ELR (cell line): ENCODE measurements at places on chromosomes 4 and X.

GRCh38 chrX:66676990-66677389 lies 38.1 kb upstream of the EDA2R start:
- DNase-seq: peak; percentile 81

GRCh38 chrX:39196192-39197102 lies 395.2 kb downstream of the MID1IP1 start:
- peak; percentile 24 for DNase-seq

GRCh38 chrX:54994668-54995351 lies 822 bp upstream of the PFKFB1 start:
- no peak for DNase-seq

DNA sequence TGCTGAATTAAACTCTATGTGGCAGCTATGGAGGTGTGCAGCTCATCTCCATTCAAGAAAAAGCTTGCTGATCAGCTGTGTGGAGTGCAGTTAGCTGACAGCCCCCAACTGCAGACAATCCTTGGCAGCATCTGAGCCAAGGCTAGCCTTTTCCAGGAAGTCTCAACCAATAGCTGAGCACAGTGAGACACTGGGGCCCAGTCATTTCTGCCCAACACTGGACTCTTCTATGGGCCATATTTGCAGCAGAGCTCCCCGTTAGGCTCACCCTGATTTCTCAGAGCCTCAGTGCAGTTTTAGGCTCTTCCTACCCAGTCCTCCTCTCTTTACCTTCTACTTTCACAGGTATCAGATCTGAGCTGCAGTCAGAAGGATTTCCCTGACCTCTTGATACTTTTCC lies 12.9 kb downstream of the DDX53 start:
- no peak for DNase-seq

GRCh38 chr4:150493851-150494250 lies 88.1 kb upstream of the MAB21L2 start:
- no peak for DNase-seq

DNA sequence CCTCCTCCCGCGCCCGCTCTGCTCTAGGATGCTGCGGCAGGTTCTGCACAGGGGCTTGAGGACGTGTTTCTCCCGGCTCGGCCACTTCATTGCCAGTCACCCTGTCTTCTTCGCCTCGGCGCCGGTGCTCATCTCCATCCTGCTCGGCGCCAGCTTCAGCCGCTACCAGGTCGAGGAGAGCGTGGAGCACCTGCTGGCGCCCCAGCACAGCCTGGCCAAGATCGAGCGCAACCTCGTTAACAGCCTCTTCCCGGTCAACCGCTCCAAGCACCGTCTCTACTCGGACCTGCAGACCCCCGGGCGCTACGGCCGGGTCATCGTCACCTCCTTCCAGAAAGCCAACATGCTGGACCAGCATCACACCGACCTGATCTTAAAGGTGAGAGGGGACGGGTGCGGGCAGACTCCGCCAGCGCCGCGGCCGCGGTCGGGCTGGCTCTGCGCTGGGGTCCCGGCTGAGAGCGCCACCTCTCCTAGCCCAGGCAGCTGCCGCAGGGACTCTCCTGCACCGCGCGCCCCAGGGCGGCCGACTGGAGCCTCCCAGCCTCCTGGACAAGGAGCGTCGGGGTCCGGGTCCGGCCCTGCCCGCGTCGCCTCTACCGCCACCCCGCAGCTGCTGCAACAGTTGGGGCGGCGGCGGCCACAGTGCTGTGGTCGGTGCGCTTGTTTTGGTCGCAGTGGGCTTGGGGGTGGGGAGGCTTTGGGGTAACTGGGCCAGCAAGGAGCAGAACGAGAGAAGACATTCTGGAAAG lies at the start of gene PTCHD1:
PTCHD1 (plus strand) TSS at position 2 of the 752 bp plus-strand sequence; CDS start at position 29, 27 bp downstream.
- DNase-seq: no peak

GRCh38 chr4:2925496-2925895 lies 37.7 kb downstream of the NOP14 start:
- DNase-seq: no peak

GRCh38 chr4:152585023-152585441 lies 49.1 kb upstream of the FBXW7 start:
- DNase-seq: no peak

DNA sequence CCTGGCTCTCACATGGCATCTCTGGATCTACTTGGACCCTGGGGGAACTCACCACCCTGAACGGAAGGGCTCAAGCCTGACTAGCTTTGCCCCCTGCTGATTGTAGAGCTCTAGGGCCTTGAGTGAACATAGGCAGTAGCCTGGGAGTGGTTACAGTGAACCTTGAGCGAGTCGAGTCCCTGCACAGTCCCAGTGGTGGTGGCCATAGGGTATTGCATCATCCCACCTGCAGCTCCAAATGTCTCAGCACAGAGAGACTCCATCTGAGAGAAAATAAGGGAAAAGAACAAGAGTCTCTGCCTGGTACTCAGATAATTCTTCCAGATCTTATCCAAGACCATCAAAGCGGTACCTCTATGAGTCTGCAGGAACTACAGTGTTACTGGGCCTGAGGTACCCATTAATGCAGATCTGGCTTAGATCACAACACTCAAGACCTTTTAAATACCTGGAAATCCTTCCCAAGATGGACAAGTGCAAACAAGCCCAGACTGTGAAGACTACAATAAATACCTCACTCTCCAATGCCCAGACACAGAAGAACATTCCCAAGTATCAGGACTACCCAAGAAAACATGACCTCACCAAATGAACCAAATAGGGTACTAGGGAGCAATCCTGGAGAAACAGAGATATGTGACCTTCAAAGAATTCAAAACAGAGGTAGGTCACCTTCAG lies 167.5 kb upstream of the TET2 start:
- no peak for DNase-seq

DNA sequence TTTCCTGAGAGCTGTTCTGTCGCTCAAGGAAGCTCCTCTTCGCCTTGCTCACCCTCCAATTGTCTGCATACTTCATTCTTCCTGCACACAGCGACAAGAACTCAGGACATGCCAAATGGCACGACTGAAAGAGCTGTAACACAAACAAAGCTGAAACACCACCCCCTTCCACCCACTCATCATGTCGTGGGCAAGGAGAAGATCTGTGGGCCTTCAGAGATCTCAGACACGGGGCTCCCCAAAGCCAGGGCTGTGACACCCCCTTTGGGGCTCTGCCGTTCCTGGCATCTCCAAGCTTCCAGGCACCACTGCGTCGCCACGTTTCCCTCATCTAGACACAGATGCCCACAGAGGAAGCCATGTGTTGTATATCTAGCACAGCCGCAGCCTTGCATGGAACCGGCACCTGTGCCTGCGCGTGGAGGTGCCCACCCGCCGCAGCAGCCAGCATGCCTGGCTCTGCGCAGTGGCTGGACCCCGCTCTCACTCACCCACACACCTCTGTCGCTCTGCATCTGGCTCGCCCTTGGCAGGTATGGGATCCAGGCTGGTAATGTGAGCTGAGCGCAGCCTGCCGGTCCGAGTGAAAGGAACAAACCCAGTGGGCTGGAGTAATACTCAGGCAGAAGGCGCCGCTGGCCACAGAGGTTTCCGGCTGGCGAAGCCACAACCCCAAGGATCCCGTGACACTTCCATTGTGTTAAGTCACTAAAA lies 676.4 kb upstream of the INTU start:
- no peak for DNase-seq

DNA sequence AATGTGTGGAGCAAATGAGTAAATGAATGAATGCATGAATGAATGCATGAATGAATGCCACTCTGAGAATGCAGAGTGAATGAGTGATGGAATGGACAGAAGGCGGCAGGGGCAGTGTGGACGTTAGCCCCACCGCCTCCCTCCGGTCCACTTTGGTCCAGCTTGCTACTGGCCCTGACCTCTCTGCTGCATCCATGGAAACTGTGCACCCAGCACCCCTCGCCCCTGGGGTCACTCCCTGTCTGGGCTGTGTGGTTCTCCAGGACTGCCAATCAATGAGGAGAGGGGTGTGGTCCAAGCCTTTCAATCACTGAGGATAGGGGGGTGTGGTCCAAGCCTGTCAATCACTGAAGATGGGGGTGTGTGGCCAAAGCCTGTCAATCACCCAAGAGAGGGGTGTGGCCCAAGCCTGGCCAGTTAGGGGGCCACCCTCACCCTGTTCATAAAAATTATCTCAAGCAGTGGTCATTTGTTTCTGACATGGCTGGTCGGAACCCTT lies 39.2 kb upstream of the ASMTL start:
- DNase-seq: peak; percentile 50

- no peak for DNase-seq
These were observed 339.7 kb downstream of the ANK2 start for GRCh38 chr4:113389160-113389559.

- no peak for DNase-seq
These were observed 772 bp upstream of the SLC49A3 start for GRCh38 chr4:689723-690122.

GRCh38 chrX:72477781-72478181 lies 94.9 kb downstream of the HDAC8 start:
- DNase-seq: no peak

- no peak for DNase-seq
These were observed 8.0 kb downstream of the SLC7A3 start for GRCh38 chrX:70922774-70923473.

DNA sequence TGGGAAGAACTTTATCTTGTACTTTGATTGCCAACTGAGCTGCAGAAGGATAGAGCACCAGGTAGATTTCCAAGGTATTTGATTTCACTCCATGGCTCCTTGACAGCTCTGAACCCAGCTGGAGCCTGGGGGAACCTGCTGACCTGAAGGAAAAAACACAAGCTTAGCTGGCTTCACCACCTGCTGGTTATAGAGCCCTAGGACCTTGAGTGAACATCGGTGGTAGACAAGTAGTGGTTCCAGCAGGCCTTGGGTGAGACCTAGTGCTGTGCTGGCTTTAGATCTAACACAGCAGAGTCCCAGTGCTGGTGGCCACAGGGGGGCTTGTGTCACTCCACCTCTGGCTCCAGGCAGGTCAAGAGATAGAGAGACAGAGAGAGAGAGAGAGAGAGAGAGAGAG lies 1102.6 kb downstream of the ADGRL3 start:
- no peak for DNase-seq

DNA sequence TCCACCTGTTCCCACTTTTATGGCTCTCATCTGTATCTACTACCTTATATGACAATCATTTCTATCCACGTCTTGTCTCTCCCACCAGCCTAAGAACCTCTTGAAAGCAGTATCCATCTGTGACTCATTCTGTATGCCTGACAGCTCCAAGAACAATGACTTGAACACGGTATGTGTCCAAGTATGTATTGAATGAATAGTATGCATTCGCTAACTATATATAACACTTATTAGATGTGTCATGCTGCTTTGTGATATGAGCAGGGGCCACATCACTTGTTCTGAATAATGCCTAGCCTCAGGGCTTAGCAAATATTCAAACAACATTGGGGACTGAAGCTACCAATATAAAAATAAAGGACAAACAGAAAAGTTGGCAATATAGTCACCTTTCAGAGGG lies 4.9 kb downstream of the OPHN1 start:
- DNase-seq: peak; percentile 87
